DMS79 (cell line): ENCODE measurements at places on chromosomes 6 and 20.

DNA sequence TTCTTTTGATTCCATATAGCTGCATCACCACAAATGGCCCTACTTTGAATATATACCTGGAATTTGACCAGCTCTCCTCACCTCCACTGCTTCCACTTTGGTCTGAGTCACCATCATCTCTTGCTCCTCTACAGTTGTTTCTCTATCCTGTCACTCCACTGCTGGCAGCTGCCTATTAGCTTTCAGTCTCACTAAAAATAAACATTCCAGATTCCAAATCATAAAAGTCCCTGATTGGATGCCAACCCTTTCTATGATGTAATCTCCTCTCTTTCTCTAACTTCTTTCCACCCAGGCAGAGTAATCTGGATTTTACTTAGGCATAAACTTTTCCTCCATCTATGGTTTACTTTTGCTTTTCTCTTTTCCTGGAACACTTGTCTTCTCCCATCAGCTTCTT is 49.1 kb downstream of the RFPL4B start:
- DNase-seq: no peak

DNA sequence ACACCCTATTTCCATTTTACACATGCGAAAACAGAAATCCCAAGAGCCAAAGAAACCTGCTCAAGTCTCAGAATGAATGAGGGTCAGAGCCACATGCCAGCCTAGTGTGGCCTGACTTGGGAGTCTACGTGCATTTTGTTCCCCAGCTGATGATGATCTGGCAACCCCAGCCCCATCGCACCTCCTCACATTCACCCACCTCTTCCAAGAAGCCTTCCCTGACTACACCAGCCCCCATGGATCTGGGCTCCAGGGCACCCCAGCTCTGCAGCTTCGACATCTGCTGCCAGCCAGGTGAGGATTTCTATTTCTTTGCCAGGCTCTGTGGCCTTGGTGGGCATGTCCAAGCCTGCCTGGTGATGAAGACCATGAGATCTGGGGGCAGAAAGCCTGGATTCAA is 41.0 kb downstream of the ANGPT4 start:
- DNase-seq: no peak

- no peak for DNase-seq
Measured at GRCh38 chr20:7470912-7471311, 469.3 kb downstream of the HAO1 start.

GRCh38 chr6:105493736-105494135 is 90.9 kb upstream of the PREP start:
- no peak for DNase-seq

DNA sequence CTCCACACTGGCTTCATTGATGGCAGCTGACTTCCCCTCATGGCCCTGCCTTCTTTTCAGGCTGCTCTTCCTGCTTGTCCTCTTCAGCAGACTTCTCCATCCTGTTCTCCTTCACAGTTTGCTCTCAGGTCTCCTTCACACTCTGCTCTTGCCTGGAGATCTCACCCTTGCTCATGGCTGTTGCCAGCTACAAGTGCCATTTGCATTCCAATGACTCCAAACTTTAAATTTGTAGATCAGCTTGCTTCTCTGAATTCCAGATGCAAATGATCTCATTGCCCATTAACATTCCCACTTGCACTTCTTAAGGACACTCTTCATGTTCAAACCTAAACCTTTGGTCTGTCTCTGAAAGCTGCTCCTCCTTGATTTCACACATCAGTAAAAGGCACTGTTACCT is 343.0 kb downstream of the QKI start:
- DNase-seq: no peak

GRCh38 chr6:107864226-107865127 is 40.4 kb upstream of the SCML4 start:
- no peak for DNase-seq

GRCh38 chr6:149615805-149616204 is 32.7 kb downstream of the KATNA1 start:
- DNase-seq: no peak

DNA sequence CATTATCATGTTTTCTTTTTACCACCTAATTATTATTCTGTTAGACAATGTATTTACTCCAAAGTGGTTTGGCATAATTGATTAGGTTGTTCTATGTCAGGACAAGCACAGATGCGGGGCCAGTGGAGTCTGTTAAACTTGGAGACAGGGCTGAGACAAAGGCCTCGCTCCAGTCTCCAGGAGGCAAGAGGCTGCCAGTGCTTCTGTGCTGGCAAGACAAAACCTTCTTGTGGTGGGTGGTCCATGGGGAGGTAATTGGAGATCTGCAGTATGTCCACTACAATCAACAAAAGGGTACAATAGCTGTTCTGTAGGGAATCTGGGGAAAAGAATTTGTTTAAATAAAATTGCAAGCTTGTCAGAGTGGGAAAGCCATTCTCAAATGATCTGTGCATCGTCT is 677.2 kb upstream of the SLC35B3 start:
- no peak for DNase-seq

GRCh38 chr6:77463308-77463860 is at the start of gene HTR1B:
Gene HTR1B (minus strand): TSS chr6:77463491. CDS start chr6:77463403, 88 bp downstream.
- DNase-seq: no peak

GRCh38 chr20:39706184-39706663 is 744.1 kb downstream of the DHX35 start:
- DNase-seq: peak; percentile 46

DNA sequence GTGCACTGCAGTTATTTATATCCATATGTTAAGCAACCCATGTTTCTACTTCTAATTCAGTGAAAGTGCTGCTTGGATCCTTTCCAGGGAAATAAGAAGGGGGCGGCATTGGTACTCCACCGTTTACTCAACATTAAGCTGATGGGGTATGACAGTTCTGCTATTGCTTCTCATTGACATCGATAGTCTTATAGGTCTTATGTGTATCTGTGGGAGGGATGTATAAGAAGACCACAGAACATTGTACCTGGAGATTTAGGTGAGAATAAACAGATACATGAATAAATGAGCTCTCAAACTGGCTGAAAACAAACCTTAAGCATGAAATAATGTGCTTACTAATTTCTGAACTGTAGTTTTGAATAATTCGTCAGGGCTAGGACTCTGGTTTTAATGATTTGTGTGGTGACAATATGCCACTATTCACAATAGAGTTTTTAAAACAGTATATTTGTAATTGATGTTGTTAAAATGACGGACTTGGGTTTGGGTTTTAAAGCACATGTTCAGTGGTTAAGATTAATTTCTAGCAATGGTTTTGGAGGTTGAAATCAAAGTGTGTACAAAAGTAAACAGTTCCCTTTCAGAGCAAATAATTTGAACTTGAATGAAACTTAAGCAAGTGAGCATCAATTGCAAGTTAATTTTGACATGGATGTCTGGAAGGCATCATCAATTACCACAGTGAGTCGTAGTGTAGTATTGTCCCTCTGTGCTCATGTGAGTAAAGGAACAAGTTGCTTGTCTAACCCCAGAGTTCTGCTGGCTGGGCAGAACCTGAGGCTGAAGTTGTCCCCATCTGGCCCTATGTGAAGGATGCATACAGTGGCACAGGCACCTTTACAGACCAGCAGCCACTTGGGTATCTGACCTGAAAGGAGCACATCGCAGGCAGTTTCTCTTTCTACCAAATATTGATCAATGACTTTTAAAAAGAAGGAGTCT is 84.7 kb upstream of the SUPT3H start:
- DNase-seq: no peak

DNA sequence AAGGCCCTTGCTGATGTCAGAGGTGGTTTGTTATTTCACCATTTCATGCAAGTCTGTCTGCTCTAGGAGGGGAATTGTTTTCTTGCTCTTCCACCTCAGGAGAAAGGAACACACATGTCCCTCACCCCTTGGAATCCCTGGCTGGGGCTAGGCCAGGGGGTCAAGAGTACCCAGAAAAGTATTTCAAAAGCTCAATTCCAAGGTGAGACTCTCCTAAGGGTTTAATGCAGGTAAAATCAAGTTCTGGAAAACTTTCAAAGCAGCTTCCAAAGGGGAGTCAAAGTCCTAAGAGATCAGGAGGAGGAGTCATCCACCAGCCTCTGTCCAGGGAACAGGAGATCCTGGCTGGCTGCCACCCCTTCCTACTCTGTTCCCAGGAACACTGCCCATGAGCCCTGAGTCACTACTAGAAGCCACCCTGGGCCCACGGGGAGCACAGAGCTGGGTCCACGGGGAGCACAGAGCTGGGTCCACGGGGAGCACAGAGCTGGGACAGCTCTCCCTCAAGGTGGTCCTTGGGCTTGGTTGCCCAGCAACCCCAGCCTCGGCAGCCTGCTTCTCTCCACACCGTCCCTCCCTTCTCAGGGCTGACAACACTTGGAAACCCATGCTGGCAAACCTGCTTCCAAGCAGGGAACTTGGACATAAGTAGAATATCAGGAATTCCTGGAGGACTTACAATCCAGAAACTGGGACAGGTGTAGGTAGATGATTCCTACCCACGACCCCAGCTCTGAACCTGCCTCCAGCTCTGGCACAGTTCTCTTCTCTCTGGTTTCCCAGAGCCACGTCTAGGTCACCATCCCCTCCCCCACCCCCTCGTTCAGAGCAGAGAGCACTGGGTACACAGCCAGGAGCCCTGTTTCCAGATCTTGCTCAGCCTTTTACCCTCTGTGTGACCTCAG is 35.3 kb upstream of the CDKN1A start:
- DNase-seq: no peak

GRCh38 chr20:37995856-37996605 is 37.2 kb downstream of the TTI1 start:
- peak; percentile 74 for DNase-seq

- DNase-seq: no peak
Measured at GRCh38 chr20:40685349-40685748, 3.7 kb downstream of the MAFB start.

- DNase-seq: no peak
Measured at GRCh38 chr6:128738112-128738511, 144.8 kb upstream of the LAMA2 start.

DNA sequence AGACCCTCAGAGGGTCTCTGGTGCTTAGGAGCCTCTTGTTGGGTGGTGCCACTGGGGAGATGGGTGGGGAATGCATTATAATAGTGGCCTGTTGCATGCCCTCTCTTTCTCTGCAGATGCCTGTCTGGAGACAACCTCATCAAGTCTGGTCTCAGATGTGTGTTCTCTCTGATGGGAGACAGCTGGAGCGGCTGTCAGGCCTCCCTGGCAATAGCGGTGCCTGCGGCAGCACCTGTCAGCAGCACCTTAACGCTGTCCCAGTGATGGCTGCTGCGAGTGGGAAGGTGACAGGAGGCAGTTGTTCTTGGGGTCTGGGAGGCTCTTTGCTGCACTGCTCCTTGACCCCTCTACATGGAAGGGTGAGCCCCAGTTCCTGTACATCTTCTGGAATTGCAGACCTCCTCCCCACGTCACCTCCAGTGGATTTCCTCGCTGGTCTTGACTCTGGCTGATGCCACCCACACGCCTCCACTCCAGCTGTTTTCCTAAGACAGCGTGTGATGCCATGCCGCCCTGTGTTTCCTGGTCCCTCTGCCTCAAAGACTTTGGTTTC is 63.3 kb upstream of the BLCAP start:
- no peak for DNase-seq

- DNase-seq: no peak
Measured at GRCh38 chr6:11761744-11762620, 16.6 kb downstream of the ADTRP start.

- DNase-seq: no peak
Measured at GRCh38 chr6:12528581-12529363, 187.8 kb upstream of the PHACTR1 start.

GRCh38 chr6:77986380-77987034 is 333.7 kb downstream of the MEI4 start:
- no peak for DNase-seq

GRCh38 chr20:49104365-49104648 is 58.2 kb downstream of the CSE1L start:
- no peak for DNase-seq

- no peak for DNase-seq
Measured at GRCh38 chr20:17467120-17467655, 64.0 kb downstream of the BFSP1 start.

GRCh38 chr6:39339868-39340550 is 17.5 kb upstream of the KCNK16 start:
- DNase-seq: peak; percentile 97

DNA sequence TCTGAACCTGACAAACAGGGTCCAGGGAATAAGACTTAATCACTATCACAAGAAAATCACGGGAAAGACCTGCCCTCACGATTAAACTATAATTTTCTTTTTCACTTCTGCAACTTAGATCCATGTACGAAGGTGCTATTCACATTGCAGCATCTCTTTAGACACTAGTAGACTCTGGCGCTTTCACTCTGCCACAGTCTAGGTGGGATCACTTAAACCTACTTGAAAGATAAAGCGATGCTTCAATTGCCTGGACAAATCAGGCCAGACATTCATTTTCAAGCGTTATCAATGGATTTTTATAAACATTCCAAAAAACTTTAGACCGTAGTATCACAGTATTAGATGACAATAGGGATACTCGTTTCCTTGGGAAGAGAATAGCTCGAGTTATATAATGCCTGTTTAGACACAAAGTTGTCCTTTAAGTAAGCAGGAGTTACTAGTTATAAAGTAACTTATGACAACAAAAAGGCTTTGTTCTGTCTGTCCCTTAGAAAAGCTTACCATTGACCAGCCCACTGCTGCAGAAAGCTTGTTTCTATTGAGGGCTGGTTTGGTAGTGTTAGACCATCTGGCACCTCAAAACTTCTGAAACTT is 367.3 kb downstream of the UTRN start:
- no peak for DNase-seq

- DNase-seq: no peak
Measured at GRCh38 chr6:25112322-25112773, 166.8 kb upstream of the CARMIL1 start.

DNA sequence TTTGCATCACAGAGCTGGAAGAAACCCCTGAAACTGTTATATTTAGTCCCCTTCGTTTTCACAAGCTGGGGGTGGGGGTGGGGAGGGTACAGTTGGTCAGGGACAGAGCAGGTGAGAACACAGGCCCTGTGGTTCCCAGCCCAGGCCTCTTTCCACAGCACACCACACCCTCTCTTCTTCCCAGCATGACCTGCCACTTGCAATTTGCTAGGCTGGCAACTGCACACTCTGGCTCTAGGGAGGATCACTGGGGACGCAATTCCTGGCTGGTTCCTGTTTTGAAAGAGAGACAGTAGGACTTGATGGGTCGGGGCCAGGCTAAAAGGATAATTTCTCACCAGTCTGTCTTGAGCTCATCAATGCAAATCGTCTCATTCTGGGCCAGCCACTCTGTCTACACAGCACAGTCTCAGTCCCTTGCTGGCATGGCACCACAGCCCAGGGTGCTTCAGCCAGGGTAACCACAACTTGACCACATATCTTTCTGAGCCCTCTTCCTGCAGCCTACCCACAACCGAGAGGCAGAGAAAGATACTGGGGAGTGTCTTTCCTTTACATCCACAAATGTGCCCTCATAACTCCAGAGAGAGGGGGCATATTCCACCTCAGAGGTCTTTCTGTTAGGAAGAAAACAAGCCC is 41.7 kb upstream of the EMILIN3 start:
- peak; percentile 13 for DNase-seq

- no peak for DNase-seq
Measured at GRCh38 chr6:17225767-17226630, 55.2 kb upstream of the RBM24 start.

GRCh38 chr20:20931632-20932031 is 174.5 kb downstream of the LINC00237 start:
- no peak for DNase-seq

GRCh38 chr6:159163901-159164370 is 5.3 kb upstream of the FNDC1 start:
- no peak for DNase-seq
